ENCODE measurements at places on chromosomes 7 and 10. TPM values are rescaled to one million over a fixed set of nuclear protein-coding genes. Genes with fewer than 3 reads are reported as not detected.

DNA sequence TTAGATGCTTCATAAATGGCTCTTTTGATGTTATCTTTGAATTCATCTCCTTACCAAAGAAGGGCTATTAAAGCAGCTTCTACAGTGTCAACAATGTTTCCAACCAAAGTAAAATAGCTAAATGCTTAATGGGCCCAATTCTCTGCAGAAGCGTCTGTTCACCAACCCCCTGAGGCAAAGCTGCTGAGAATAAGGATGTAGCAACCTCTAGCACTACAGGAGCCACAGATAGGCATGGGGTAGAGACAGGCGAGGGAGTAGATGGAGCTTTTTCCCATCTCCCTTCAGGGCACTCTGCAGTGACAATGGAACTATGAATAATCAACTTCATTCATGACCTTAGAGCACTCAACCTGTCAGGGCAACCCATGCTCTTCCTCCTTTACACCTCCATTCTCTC, 134.1 kb downstream of the FZD1 start:
- no peak overlapping the region for H3K27ac ChIP-seq
- H3K4me3 ChIP-seq = no peak overlapping the region
- no peaks in the 10 kb centered on the region for H3K4me1 ChIP-seq
- DNase-seq = no peak
- no peaks in the 10 kb centered on the region for H3K36me3 ChIP-seq

- H3K27ac ChIP-seq = no peak overlapping the region
- no peaks in the 10 kb centered on the region for H3K27me3 ChIP-seq
- no peaks in the 10 kb centered on the region for H3K4me1 ChIP-seq
Observed at GRCh38 chr7:159212226-159212625, 67.6 kb upstream of the VIPR2 start.

DNA sequence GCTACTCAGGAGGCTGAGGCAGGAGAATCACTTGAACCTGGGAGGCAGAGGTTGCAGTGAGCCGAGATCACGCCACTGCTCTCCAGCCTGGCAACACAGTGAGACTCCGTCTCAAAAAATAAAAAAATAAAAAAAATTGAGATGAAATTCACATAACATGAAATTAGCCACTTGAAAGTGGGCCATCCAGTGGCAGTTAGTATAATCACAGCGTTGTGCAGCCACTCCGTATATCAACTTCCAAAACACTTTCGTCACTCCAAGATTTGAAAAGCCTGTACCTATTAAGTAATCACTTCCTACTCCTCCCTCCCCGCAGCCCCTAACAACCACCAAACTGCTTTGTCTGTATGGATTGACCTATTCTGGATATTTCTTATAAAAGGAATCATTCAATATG, 20.7 kb upstream of the CACUL1 start:
- no peak for DNase-seq
- no peaks in the 10 kb centered on the region for H3K27me3 ChIP-seq
- no peaks in the 10 kb centered on the region for H3K4me1 ChIP-seq
- H3K36me3 ChIP-seq = no peaks in the 10 kb centered on the region
- H3K27ac ChIP-seq = no peak overlapping the region

DNA sequence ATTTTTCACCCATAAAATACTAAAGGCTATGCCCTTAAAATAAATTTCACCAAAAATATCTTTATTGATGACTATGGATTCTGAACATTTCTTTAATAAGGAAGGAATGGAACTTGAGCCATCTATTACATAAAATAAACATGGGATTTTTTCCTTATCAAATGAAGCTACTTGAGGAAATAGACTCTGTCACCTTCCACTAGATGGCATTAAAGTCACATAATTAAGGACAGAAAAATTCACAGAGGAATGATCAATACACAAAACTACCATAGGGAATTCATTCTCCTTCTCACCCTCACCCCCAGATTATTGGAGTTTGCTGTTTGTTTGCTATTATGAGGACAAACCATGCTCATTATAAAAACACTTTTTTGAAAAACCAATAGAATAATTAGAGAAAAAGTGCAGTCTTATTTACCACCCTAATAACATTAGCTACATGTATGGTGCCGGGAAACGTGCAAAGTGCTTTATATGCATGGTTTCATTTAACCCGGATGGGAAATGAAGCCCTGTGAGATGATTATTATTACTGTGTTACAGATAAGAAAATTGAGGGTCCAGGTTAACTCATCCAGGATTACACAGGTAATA, 21.1 kb upstream of the FOXI2 start:
- H3K4me3 ChIP-seq = no peak overlapping the region
- H3K27me3 ChIP-seq = no peaks in the 10 kb centered on the region
- no peaks in the 10 kb centered on the region for H3K4me1 ChIP-seq

DNA sequence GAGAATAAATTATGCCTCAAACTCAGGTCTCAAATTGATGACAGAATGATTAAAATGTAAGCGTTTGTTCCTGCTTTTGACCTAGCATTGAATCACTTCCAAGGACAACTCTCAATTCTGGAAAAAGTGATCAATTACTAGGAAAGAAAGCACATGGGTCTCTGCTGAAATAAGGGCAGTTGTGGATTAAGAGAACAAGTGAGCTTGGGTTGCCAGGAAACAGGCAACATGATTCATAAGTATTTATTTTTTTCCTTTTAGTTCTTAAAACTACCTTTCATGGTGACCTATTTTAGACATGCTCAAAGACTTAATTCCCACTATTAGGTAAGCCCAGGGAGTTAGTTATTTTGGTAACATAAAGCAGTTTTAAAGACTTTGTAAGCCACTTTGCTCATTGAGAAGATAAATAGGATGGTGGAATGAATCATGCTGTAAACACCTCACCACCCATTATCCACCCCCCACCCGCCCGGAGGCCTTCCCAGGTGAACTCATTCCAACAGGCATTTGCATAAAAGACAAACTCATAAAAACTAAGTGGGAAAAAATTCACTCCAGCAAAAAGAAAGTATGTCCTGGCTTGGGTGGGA, 728.3 kb downstream of the SORCS1 start:
- no peaks in the 10 kb centered on the region for H3K4me1 ChIP-seq
- H3K4me3 ChIP-seq = no peak overlapping the region
- no peaks in the 10 kb centered on the region for H3K27me3 ChIP-seq
- no peak for DNase-seq
- no peak overlapping the region for H3K27ac ChIP-seq
- H3K36me3 ChIP-seq = no peaks in the 10 kb centered on the region

DNA sequence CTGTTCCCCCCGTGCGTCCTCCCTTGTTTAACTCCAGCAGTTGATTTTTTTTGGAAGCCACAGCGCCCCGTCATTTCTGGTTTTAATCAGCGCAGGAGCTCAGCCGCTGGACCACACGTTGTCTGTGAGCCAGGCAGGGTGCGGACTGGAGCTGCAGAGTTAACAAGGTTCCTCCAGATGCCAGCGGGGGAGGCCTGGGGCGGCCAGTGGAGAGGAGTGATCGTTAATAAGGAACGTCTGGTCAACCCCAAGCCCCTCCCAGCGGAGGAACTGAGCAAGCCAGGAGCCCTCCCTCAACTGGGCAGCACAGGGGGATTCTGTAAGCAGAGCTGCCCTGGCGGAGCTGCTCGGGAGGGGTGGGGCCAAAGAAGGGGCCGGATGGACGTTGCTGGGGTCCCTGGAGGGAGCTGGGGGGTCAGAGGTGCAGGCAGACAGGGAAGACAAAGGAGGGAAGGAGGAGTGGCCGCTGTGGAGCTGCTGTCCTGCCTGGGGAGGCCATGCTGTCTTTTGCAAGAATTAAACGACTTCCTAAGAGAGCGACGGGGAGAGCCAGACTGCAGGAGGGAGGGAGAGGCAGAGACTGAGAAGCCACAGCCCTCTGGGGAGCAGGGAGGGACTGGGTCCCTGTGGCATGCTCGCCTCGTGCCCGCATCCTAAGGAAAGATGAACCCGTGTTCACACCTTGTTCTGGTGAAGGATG, 537.1 kb upstream of the FOXK1 start:
- no peaks in the 10 kb centered on the region for H3K27me3 ChIP-seq
- H3K36me3 ChIP-seq = no peaks in the 10 kb centered on the region
- H3K4me1 ChIP-seq = peaks cover 13% of the 10 kb centered on the region
- H3K27ac ChIP-seq = no peak overlapping the region

DNA sequence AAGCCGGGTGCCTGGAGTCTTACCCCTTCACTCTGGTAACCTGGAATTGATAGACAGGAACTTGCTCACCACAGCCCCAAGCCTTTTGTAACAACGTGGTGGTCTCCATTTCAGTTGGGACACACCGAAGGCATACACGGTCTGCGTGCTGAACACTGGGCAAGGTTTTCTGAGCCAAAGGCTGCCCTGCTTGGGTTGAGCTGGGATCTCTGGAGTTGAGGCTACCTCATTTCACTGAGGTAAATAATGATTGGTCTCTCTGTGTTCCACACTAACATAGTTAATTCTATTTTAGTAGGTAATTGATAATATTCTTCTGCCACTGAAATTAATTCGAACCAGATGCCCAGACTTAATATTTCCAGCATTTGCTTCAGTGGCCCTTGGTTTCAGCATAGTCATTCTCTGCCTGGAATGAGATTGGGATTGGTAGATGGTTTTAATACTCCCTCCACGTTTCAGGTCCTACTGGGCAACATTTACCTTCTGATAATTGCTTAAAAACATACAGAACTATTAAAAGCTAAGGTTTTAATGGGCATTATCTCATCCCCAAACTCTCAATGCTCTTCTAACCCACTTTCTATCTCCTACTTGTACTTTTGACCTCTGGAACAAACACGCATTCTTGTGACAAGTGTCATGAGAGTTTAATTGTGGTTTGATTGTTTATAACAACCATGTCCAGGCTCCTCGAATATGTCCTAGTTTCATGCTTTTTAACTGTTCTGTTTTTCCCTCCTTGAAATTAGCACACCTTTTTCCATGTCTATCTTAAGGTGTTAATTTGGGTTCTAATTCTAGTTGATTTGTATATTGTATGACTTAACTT, 202.3 kb upstream of the KLF6 start:
- H3K27me3 ChIP-seq = no peaks in the 10 kb centered on the region
- H3K4me3 ChIP-seq = no peak overlapping the region

DNA sequence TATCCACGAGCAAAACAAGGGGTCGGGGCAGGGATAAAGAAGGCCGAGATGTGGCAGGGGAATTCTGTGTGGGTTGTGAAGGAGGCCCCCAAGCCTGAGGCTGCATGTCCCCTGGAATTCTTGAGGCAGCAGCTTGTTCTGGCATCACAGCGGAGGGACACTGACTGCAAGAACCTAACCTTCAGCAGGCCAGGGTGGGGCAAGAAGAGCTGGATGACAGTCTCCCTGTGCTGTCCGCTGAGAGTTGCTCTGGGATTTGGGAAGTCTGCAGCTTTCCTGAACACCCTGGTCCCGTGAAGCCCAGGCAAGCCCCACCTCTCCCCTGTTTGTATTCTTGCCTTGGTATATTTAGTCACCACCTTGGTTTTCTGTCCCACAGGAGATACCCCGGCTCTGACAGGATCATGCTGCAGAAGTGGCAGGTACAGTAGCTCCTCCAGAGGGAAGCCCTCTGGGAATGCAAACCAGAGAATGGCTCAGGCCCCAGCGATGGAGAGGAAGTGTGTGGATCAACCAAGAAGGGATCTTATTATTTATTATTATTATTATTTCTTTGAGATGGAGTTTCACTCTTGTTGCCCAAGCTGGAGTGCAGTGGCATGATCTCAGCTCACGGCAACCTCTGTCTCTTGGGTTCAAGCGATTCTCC, 1.9 kb upstream of the LRRC18 start:
- no peak for DNase-seq
- no peak overlapping the region for H3K27ac ChIP-seq
- H3K4me3 ChIP-seq = no peak overlapping the region
- H3K4me1 ChIP-seq = no peaks in the 10 kb centered on the region
- no peaks in the 10 kb centered on the region for H3K27me3 ChIP-seq

DNA sequence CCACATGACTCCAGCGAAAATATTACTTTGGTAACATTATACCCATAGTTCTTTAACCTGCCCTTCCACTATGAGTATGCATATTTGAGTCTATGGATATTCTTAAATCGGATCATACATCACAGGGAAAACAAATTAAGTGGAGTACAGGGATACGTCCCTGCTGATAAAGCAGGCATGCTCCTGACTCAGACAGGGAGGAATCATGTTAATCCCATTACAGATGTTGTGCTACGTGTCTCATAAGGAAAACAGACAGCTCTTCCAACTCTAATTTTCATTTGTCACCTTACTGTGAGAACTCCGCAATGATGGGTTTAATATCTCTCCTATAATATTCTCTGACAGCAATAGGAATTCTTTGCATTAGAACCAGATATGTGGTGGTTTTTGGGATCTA, 469.5 kb upstream of the POM121L12 start:
- no peak overlapping the region for H3K27ac ChIP-seq
- H3K4me1 ChIP-seq = no peaks in the 10 kb centered on the region
- no peaks in the 10 kb centered on the region for H3K27me3 ChIP-seq
- DNase-seq = no peak
- no peaks in the 10 kb centered on the region for H3K36me3 ChIP-seq
- H3K4me3 ChIP-seq = no peak overlapping the region

DNA sequence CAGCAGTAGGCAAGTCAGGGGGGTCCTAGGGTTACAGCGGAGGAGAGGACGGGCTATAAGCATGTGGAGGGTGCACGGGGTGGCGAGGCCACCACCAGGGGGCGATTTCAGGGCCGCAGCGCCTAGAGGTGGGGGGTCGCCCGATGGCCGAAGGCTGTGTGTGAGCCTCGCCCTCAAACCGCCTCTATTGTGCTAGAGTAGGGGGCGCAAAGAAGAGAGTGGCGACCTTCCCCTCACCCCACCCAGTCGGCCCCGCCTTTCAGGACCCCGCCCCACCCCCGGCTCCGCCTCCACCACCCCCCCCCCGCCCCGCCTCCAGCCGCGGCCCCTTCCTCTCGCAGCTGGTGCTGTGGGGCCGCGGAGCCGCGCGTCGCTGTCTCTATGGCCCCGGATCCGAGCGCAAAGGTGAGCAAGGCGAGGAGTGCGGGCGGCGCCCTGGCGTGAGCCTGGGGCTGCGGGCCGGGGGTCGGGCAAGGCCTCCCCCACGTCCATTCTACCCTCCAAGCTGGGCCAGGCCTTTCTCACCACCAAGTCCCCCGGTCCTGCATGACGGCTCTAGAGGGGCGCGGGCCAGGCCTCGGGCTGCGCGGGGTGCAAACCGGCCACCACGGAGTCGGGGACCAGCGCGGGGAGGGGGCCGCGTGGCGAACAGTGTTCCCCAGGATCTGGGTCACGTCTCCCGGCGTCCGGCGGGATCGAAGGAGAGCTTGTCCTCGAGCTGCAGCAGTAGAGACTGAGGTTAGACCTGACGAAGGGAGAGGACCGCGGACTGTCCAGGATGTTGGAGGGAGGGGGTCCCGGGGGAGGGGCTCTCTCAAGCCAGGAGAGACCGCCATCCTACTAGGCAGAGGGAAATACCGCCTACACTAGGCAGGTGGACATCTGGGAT, at the start of gene SEMA4G:
Gene SEMA4G, plus strand, starts transcription at position 318 of the 889 bp plus-strand sequence. CDS start 3,409 bp downstream, outside the sequence.
- no peaks in the 10 kb centered on the region for H3K36me3 ChIP-seq
- no peak within 1 kb of the TSS for H3K27ac ChIP-seq
- H3K4me3 ChIP-seq = peak within 1 kb of the TSS; percentile 74

The ZNF467 gene
- 0.50 TPM for total RNA-seq

The GFRA1 gene
- total RNA-seq = 2.0 TPM

The DKK1 gene
- 0.61 TPM for total RNA-seq

The MACC1 gene
- 17.1 TPM for total RNA-seq

The NOS3 gene
- 4.4 TPM for total RNA-seq

The CRPPA gene
- total RNA-seq = 0.71 TPM

The OR2A1 gene
- not detected for total RNA-seq

Data from H1 (cell line).